ENCODE measurements at places on chromosomes 3 and 15.

- DNase-seq, result no peak
These were observed 83.7 kb upstream of the WDR72 start for GRCh38 chr15:53843166-53843565.

GRCh38 chr3:30747771-30748281, 141.4 kb downstream of the TGFBR2 start:
- no peak for DNase-seq

DNA sequence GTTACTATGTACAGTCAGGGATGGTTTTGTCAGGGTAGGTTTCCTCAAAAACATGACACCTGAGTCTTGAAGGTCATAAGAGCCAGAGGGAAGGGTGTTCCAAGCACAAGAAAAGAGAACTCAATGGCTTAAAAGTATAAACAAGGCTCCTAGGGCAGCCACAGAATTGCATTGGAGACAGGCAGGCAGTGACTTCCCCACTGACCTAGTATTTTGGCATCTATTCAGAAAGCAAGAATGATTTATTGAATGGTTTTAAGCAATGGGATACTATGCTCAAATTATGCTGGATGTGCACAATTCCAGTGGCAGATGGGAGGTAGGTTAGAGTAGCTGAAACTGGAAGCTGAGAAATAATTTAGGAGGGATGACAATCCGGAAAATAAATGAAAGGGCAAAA, 54.0 kb downstream of the TSC22D2 start:
- no peak for DNase-seq

DNA sequence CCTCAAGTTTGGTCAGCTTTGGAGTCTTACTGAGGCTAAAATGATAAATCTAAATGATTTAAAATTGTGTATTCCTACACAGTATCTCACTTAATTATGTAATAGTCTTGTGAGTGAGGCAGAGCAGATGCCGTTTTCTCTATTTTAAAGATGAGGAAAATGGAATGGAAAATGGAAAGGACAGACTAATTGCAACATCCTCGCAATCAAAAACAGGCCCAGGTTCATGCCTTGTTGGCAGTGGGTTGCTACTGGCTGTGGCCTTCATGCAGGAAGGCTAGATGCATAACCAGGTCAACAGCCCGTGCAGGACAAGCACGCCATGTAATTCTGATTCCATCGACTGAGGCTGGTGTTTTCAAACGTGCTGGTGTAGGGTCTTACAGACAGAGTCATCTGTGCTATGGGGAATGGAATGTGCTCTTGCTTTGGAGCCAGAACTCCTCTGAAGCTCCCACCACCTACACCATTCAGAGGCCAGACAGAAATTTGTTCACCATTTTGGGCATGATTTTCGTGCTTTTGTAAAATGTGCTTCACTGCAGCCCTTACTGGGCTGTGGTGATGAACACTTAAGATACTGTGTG, 37.9 kb downstream of the MLH1 start:
- DNase-seq, result no peak

DNA sequence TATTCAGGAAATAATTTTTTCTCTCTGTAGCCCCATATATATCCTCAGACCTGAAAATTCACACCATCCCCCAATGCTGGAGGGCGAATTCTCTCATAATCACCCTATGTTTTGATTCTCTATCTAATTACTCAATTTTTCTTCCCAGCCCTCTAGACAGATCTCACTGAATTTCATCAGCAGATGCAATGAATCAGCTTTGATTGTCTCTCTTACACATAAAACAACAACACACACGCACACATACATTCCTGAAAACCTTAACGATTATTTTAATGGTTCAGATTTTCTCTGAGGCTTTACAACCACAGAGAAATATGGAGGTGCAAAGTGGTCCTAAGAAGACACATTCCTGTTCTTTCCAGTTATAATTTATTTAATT, 11.1 kb downstream of the RBMS3 start:
- no peak for DNase-seq

DNA sequence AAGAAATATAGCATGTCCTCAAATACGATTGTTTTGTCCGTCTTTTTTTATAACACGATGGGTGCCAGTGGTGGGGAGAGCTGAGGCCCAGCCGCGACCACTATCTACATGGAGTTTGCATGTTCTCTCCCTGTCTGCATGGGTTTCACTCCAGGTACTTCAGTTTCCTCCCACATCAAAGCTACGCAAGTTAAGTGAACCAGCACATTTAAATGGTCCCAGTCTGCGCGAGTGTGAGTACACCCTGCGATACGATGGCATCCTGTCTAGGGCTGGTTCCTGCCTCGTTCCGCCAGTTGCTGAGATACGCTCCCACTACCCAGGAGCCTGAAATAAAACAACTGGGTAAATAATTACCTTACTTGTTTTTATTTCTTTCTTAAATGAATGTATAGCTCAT, 40.6 kb downstream of the ATP13A3 start:
- DNase-seq, result no peak

- DNase-seq, result no peak
These were observed 99.2 kb downstream of the HES1 start for GRCh38 chr3:194235160-194235559.

DNA sequence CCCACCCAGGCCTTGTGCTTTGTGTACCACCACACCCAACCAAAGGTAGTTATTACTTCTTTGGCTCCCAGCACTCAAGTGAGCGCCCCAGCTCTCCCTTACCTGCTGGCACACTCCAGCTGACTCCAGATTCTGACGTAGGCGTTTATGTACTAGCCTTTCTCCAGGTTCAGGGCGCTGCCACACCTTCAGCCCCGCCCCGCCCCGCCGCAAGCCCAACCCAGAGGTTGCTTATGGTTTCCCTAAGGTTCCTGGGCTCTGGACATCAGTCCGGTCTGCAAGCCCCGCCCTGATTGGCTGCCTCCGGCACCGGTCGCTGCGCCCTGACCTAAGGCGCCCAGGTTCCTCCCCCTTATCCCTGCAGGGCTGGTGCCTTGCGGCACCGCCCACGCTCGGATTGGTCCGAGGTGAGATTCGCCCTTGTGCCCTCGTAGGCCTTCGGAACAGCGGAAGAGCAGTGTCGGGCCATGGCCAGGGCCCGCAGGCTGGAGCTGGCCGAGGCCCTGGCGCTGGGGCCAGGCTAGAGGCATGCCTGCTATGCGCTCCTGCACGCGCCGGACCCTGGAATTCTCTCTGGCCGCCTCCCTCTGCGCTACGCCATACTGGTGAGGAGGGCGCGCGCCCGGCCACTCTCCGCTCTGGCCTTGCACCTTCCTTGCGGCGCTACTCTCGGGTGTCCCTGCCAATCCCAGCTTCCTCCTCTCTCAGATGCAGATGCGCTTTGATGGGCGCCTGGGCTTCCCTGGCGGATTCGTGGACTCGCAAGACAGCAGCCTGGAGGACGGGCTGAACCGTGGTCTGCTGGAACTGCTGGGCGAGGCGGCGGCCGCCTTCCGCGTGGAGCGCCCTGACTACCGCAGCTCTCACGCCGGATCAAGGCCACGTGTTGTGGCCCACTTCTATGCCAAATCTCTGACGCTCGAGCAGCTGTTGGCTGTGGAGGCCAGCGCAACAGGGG, 19.8 kb upstream of the NUDT16 start:
- no peak for DNase-seq

- DNase-seq, result no peak
These were observed at the start of gene SNX22 for GRCh38 chr15:64151727-64152506. TSS of gene SNX22 (plus strand) at chr15:64151731. CDS start at chr15:64151776, 45 bp downstream.

- no peak for DNase-seq
These were observed 9.5 kb downstream of the PLAAT1 start for GRCh38 chr3:193250492-193250891.

GRCh38 chr3:194139071-194139813, 3.3 kb downstream of the HES1 start:
- DNase-seq, result no peak

DNA sequence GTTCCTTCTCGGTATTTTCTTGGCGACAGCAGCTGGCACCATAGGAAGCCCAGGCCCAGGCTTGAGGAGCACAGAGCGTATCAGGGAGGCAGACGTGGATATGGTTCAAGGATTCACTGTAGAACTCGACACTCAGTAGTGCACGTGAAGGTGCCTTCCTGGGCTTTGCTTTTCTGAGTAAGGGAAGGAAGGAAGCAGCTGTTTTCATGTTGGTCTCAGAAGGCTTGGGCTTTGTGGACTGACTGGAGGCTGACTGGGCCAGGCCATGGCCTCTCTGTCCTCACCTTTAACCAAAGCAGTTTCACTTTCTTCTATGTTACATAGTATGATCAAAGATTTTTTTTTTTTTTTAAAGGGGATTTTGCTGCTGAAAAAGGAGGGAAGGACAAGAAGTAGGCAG, 6.9 kb upstream of the GHRL start:
- no peak for DNase-seq

DNA sequence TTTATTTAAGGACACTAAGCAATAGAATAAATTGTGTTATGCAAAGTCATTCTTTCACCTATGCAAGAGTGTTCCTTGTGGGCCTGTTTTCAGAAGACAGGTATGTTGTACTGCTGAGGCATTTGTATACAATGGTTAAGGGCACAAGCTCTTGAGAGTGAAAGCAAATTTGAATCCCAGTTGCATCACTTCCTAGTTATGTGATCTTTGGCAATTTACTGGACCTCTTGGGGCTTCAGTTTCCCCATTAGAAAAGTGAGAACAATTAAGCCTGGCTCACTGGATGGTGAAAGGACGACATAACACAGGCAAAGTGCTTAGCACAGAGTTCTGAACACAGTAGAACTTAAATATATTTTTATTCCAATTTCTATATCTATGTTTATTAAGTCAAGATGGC, 117.4 kb downstream of the EFHB start:
- DNase-seq, result no peak

- DNase-seq, result no peak
These were observed 88.6 kb downstream of the SEC22A start for GRCh38 chr3:123290107-123290930.

- DNase-seq, result no peak
These were observed 88.8 kb upstream of the C3orf80 start for GRCh38 chr3:160136421-160136820.

DNA sequence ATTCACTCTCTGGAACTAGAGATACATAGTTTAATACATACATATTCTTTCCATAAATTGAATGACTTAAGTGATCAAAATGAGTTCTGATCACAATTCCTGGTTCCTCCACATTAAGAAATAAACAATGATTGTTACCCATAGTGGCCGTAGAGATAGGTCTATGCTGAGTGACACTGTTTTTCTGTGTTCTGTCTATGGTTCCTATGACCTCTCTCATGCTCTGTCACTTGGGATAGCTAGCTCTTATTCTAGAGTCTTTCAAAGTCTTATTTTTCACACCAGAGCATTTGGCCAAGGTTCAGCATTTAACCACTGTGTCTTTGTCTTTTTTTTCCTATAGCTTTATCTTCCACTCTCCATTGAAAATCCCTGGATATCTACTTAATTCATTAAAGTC, 132.4 kb downstream of the GOLGA6L6 start:
- no peak for DNase-seq

GRCh38 chr3:128523591-128523990, 30.6 kb upstream of the GATA2 start:
- DNase-seq, result no peak

GRCh38 chr15:30992249-30992864, 929 bp upstream of the MTMR10 start:
- DNase-seq, result no peak

GRCh38 chr3:100006570-100007271, 107.6 kb downstream of the FILIP1L start:
- DNase-seq, result no peak

GRCh38 chr3:71984843-71985613, 200.1 kb upstream of the PROK2 start:
- peak; percentile 95 for DNase-seq

GRCh38 chr3:157128771-157129681, 30.9 kb downstream of the CCNL1 start:
- DNase-seq, result no peak

DNA sequence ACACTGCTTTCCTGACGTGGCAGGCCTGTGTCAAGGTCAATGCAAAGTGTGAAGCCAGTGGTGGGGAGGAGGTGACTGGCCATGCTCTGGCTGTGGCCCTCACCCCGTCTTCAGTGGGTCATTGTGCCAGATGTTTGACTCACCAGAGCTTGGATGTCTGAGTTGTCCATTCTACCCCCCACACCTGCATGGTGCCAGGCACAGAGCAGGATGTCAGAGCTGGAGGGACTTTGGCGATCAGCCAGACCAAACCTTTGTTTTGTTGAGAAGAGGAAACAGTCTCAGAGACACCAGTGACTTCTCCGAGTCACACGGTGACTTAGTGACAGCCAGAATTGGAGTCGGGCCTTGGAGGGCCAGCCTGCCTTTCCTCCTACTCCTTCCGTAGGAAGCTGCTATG, 49.5 kb downstream of the SMAD6 start:
- no peak for DNase-seq

DNA sequence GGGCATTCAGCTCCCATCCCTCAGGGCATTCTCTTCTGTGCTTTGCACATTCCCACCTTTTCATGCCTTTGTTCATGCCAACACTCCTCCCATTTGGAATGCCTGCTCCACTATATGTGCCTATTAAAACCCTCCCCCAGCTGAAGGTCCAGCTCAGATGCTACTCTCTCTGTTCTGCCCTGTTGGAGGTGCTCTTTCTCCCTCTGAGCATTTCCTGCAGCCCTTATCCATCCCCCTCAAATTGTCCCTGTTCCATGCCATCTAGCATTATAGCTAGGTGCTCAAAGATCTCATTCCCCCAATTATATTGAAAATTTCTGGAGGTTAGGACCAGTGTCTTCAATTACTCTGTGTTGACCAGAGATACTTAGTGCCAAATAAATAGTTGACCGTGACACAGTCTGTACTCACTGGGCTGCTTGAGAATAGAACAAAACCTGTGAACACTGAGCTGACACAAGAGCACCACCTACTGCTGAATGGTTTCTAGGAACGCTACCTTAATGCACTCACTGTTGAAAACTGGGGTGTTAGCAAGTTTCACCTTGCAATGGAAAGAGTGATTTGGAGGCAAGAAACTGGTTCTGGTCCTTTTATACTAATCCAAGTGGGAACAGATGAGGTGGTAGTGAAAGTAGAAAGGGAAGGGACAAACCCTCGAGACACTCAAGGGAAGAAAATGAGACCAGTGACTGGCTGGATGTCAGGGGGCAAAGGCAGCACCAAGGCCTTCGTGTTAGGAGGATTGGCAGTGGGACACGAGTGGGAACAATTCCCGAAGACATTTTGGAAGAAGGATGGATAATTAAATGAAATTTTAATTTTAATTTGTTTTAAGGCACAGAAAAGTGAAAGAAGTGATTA, 289.8 kb upstream of the ROPN1 start:
- no peak for DNase-seq

- no peak for DNase-seq
These were observed 10.8 kb downstream of the CTSH start for GRCh38 chr15:78933823-78934654.

GRCh38 chr3:16513141-16514020, at the start of gene RFTN1:
TSS of gene RFTN1 (minus strand) at chr3:16513699. CDS start at chr3:16493869, 19,830 bp downstream.
- DNase-seq, result no peak

DNA sequence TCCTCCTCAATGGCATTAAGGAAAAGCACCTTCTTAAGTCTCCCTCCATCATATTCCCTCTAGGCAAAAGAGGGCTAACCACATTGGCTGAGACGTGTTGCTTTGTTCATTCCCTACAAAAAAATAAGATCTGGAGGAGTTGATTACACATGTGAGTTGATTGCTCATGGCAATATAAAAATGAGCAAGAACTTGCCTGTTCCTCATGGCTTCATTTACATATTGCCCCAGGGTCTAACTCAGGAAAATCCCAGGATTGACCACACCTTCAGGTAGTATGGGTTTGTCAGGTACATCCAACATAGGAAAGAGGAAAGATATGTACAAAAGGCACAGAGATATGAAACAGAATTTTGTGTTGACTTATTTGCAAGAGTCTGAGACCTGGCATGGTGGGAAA, 35.5 kb downstream of the NFKBIZ start:
- no peak for DNase-seq

All from GM12864 (cell line).